ENCODE measurements at places on chromosomes 13 and 19.

DNA sequence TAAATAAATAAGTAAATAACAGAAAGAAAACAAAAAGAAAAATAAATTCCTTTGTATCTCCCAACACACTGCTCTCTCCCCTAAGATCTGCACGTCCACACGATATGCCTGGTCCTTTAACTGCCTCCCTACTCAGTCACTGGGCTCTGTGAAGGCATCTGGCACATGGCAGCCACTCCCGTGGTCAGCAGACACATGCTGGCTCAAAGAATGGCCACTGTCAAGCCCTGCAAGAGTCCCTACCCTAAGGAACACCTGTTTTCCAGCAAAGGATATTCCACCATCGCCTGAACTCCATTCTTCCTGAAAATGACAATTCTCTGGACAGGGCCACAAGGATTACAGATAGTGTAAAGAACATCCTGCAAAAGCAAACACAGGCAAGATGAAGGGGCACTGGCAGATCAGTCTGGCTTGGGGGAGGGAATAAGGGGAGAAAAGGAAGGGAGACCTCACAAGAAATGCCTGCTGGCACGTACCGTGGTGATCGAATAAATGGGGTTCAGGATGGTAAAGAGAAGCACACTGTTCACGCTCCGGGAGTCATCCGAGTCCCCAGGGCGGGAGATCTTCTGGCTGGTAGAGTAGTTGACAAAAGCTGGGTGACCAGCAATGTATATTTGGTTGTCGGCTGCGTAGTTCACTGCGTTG lies 4.3 kb downstream of the HNRNPL start:
- DNase-seq: no peak

DNA sequence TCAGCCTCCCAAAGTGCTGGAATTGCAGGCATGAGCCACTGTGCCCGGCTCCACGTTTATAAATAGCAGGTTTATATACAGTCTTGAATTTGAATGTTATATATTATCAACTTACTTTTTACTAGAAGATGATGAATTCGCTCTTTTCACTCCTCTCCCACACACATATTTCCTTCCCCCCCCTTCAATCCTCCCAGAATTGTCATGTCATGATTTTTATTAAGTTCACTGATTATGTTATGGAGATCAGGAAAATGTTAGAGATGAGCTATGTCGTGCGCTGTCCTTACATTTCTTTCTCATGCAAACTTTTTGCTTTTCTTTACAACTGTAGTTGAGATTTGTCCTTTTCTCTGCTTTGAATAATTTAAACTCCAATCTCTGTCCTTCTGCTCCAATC lies 17.8 kb upstream of the GRAMD1A start:
- DNase-seq: no peak

DNA sequence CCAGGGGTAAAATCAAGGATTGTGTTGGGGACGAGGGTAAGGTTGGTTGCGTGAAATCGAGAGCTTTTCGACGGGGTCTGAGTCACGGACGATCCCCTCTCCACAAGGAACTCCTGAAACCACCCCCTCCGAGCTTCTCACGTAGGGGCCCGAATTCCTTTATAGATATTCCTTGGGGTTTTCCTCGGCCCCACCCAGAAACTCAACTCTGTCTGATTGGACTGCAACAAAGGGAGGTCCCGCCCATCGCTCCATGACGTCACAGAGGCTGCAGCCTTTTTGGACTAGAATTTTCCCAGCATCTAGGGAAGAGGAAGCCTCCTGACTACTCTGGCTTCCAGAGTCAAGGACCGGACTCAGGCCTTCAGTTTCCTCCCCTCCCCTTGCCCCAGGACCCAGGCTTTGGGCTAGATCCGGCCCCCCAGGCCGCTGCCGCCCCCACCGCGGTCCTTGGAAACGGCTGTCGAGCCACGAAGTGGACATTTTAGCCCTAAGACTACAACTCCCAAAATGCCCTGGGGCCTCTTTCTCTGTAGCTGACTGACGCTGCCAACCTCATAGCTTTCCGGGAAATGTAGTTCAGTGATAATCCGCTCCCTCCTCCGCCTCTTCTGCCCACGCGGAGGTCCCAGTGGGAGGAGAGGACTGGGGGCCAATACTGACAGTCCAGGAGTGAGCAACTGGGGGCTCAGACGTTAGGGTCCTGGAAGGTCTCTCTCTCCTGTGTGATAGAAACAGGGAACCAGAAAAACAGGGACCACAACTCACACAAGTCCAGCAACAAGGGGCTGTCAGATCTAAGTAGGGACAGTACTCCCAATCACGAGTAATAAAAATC lies at the start of gene IZUMO1:
TSS of gene IZUMO1 (minus strand) at position 172 of the 838 bp plus-strand sequence. CDS start 1,050 bp downstream, outside the sequence.
- no peak for DNase-seq

DNA sequence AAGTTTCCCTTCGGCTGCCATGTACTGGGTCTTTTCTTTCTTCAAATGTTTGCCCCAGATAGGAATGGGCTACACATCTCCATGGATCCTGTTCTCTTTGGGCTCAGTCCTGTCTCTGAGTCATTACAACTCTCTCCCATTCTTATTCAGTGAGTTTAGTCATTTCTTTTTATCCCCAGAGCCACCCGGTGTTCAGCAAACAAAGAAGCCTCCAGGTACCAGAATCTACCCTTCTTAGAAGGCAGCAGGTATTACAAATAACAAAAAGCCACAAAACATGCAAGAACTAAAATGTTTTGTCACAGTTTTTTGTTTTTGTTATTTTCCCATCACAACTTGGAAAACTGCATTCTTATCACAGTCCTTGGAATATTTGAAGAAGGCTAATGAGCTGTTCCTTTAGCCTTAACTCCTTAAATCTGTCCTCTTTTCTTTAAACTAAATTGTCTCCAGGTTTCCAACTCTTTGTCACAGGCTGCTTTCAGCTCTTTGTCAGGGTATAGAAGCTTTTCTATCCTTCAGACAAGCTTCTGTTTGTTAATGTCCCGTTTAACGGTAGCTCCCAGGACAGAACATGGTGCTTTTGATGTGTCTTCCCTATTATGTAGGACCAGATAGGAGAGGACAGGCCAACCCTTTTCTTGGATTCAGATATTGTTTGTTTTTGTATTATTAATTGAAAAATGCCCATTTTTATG lies 215.5 kb upstream of the HTR2A start:
- no peak for DNase-seq

DNA sequence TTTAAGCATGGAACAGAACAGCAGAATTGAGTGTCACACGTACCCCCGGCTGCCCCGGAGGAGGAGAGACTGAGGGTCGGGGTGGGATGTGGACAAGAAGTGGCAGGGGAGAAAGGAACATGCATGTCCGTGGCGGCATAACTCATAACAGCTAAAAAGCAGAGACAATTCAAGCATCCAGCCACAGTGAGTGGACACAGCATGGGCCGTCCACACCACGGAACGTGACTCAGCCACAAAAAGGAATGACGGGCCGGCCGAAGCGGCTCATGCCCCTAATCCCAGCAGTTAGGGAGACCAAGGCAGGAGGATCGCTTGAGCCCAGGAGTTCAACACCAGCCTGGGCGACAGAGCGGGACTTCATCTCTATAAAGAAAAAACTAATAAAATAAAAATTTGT lies 7.6 kb downstream of the DOHH start:
- no peak for DNase-seq

DNA sequence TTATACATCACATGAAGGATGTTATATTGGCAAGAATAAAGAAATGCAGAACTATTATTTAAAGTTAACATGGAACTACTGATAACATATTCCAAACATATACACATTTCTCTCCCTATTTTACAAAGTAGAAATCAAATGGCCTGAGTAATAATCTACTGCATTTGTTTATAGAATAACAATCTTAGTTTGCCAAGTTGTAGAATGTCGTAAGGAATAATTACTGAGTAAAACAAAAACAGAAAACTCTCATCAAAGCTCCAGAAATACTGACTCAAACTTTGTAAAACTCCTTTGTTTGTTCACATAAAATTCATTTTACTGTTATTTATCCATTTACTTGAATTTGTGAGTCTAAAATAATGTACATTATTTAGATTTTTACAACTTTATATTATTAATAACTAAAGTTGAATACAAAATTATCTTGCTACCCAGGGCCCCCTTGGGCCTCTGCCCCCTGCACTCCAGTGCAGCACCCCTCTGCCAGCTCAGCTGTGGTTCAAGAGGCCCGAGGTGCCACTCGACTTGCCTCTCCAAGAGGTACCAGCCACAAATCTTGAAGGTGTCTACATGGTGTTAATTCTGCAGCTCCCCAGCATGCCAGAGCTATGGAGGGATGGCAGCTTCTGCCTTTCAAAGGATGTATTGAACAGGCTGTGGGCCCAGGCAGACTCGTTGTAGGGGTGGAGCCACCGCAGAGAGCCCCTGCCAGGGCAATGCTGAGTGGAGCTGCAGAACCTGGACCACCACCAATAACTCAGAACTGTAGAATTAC lies 2819.7 kb downstream of the PCDH9 start:
- DNase-seq: no peak

DNA sequence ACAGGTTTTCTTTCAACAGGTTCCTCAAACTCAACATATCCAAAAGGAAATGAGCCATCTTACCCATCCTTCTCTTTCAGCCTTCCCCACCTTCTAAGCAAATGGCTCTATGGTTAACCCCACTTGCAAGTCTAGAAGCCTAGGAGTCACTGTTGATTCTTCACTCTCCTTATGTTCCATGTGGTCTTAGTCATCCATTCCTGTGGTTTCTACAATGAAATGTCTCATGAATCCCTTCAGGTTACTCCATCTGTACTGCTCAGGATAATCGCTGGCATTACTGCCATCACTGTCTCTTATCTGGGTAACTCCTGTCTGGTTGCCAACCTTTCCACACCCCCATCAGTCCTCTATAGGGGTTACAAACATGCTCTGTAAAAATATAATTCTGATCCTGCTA lies 381.3 kb downstream of the ENOX1 start:
- no peak for DNase-seq

DNA sequence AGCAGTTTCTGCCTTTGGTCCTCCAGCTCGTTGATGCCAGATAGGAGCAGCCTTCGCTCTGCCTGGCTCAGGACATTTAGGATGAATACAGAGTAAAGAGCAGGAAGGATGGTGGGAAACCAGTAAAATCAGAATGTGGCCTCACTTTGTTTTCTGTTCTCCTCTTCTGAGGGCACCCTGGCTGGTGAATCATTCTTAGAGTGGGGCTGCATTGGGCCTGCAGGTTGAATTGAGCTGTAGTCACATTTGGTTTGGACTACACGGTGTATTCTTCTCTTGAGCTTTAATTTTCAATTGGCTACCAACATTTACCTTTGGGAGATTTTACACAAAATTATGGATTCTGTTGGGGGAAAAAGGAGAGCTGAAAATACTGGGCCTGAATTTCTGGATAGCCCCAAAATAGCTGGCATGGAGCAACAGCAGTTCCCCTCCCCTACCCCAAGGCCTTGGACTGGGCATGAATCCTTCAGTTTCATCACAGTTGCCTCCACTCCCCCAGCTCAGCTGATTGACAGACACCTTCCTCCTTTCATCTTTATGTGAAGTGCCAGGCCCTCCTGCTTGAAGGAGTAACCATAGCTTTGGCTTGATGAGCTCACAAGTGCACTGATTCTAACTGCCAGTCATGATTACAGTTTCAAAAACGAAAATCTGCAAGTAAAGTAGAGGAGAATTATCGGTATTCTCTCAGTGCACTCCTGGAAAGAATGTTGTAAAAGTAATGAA lies 24.3 kb downstream of the ERCC5 start:
- no peak for DNase-seq

GRCh38 chr19:2983351-2984214 lies 6.2 kb downstream of the TLE6 start:
- peak; percentile 98 for DNase-seq

DNA sequence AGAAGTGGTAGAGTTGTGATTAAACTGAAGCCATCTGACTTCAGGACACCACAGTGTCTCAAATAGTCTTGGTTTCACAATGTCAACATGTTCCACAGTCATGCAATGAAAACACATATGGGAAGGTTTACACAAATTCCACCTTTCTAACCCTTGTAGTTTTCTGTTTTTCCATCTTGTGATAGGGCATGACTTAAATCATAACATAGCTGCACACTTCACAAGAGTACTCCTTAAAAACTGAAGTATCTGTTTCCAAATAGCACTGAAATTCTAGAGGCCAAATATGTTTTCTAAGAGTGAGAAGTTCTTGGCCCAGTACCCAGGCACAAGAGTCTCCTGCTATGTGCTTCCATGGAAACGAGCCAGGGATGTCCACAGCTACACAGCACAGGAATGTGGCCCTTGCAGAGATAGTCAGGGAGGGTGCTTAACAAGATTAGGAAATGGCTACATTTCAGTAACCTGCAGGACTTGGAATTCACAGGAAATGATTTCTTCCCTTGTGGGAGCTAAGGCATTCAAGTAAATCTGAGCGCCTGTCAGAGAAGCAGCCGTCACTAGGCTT lies 269.1 kb downstream of the NDFIP2 start:
- DNase-seq: no peak

- no peak for DNase-seq
Observed at GRCh38 chr19:50191216-50191615, 12.2 kb upstream of the MYH14 start.

- DNase-seq: no peak
Observed at GRCh38 chr19:1264801-1265614, 4.1 kb upstream of the CIRBP start.

GRCh38 chr13:46578590-46578975 lies 25.6 kb downstream of the LRCH1 start:
- no peak for DNase-seq

GRCh38 chr13:30421093-30422053 lies 920 bp upstream of the UBE2L5 start:
- no peak for DNase-seq

GRCh38 chr13:36807616-36808015 lies 11.4 kb upstream of the RFXAP start:
- DNase-seq: no peak

GRCh38 chr19:46537136-46538097 lies 41.8 kb upstream of the PNMA8B start:
- DNase-seq: no peak

- DNase-seq: no peak
Observed at GRCh38 chr13:23861310-23861709, 27.9 kb downstream of the MIPEP start.

DNA sequence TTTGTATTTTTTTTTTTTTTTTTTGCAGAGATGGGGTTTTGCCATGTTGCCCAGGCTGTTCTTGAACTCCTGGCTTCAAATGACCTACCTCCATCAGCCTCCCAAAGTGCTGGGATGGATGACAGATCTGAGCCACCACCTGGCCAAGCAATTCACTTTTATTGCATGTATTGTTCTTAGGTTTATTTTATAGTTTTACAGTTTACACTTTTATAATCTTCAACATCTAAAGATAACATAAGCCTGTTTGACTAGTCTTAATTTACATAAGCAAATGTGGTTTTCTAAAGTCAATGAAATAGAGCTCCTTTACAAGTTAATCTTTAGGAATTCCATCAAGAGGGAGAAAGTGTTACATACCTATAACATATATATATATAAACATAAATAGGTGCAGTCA lies 9.5 kb upstream of the MPV17L2 start:
- DNase-seq: no peak
